ENCODE measurements at places on chromosomes 11 and 22. TPM values are rescaled to one million over a fixed set of nuclear protein-coding genes. Genes with fewer than 3 reads are reported as not detected.

DNA sequence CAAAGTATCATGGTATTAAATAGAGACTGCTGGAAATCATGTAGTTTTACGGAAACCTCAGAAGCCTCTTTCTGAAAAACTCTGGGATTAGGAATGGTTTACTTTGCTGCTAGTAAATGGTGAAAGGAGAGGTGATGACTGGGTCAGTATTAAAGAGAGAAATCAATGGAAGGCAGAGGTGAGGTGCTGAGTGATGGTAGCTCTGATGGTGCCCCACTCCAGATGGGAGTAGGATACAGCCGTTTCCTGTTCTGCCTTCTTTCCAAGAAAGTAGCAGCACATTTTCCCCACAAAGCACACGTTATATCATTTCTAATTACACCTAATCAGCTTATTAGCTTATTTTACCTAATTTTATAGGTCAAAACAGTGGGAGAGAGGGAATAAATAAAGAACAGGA, 267.6 kb upstream of the PITPNB start:
- no peak for DNase-seq

TBX1 gene
- total RNA-seq = 0.37 TPM

GRCh38 chr22:24805790-24806662, at the start of gene SGSM1:
Gene SGSM1, plus strand, starts transcription at chr22:24806211. Its CDS starts 115 bp downstream, at chr22:24806326.
- DNase-seq = peak; percentile 83

F2 gene
- total RNA-seq = not detected

- DNase-seq = no peak
Observed at GRCh38 chr11:71103266-71103665, 149.1 kb downstream of the SHANK2 start.

GRCh38 chr11:102201776-102202175, 91.5 kb downstream of the YAP1 start:
- DNase-seq = no peak

NDUFS8 gene
- 117 TPM for total RNA-seq

DNA sequence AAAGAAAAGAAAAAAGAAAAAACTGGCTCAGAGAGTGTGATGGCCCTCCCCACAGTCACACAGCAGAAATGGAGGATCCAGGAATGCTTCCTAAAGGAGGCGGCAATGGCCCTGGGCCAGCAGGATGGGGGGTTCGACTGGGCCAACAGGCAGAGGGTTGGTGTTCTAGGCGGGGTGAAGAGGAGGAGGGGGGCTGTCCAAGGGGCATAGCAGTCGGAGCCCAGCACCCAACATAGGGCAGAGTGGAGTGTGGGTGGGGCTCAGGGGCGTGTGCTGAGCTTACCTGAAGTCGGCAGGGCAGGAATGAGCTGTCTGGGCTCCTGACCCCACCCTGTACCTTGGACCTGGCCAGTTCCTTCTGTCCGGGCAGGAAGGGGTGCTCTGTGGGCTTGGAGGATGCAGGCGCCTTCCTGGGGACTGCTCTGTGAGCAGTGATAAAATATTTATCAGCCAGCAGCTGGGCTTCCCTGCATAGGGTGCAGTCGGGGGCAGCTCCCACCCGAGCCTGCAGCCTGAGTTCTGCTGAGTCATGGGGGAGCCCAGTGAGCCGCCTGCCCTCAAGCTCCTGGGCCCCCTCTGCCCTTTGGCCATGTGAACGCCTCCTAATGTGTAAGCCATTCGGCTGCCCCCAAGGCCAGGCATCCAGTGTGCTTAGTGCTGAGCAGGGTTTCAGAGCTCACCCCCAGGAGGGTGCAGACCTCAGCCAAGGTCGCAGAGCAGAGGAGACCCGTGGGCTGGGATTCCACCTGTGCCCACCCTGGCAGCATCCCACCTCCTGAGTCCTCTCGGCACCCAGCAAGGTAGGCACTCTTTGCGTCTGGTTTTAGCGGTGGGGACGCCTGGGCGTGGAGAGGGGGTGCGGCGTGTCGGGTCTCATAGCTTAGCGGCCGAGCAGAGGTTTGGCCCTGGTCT, 25.3 kb upstream of the PRR5 start:
- DNase-seq = peak; percentile 49

DNA sequence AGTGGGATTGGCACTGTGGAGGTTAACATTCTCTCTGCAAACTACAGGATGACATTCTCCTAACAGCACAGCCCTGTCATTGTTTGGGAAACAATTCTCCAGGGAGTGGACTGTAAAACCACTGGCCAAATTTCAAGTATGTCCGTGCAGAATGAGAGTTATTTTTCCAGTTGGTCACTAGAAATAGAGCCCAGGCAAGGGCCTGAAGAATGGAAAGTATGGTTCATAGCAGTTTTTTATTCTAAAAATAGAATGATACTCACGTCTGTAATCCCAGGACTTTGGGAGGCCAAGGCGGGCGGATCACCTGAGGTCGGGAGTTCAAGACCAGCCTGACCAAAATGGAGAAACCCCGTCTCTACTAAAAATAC, 39.0 kb upstream of the CD44 start:
- no peak for DNase-seq

DNA sequence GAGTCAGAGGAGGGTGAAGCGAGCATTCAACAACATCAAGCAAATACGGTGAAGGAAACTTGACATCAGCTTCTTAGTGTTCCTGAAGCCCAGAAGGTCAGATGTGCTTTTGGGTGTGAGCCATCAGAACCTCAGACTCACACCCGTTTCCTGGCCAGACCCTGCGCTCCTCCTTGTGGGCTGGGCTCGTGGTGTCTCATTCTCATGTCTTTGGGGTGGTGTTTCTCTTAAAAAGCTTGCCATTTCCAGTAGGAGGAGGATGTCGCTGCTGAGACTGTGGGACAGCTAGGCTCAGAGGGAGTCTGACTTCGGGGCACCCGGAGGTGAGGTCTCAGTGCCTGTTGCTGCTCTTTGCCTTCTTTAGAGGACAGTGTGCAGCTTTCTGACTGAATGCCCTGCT, 24.2 kb downstream of the PPFIBP2 start:
- peak; percentile 52 for DNase-seq

- no peak for DNase-seq
Observed at GRCh38 chr22:19113429-19113828, 8.8 kb downstream of the DGCR2 start.

DRICH1 gene
- total RNA-seq = 0.79 TPM

TRIM49D1 gene
- not detected for total RNA-seq

RTN4RL2 gene
- 1.6 TPM for total RNA-seq

DNA sequence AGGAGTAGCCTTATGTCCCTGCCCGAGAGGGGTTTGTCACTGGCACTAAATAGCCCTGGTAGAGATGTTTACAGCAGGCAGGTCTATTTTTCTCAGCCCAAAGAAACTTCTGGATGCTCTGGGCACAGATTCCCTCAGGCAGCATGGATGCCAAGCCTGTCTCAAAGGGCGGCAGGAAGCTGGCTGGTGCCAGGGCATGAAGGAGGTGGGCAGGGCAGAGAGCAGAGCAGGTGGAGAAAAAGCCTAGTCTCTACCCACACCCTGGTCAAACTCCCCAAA, 4.1 kb upstream of the GAS2L1 start:
- no peak for DNase-seq

- DNase-seq = no peak
Observed at GRCh38 chr11:9132203-9132878, 40.9 kb upstream of the SCUBE2 start.

FAM180B gene
- total RNA-seq = not detected

DNA sequence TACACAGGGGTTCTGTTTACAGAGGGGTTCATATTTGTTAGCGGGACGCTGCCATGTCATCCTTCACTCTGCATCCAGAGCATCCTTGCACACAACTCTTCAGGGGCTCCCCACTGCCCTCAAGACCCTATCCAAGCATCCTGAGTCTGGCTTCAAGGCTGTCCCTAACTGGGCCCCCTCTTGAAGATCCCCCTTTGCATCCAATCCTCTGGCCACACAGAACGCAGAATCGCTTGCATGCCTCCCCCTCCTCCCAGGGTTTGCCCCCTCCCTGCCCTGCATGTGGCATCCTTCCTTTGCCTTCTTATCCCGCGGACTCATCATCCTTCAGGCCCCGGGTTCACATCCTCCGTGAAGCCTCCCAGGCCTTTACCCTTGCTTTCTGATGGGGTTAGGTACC, 18.6 kb downstream of the C1QTNF6 start:
- peak; percentile 21 for DNase-seq

- DNase-seq = no peak
Observed at GRCh38 chr22:42268852-42269410, 1.5 kb downstream of the TCF20 start.

RIC8A gene
- total RNA-seq = 111 TPM

DNA sequence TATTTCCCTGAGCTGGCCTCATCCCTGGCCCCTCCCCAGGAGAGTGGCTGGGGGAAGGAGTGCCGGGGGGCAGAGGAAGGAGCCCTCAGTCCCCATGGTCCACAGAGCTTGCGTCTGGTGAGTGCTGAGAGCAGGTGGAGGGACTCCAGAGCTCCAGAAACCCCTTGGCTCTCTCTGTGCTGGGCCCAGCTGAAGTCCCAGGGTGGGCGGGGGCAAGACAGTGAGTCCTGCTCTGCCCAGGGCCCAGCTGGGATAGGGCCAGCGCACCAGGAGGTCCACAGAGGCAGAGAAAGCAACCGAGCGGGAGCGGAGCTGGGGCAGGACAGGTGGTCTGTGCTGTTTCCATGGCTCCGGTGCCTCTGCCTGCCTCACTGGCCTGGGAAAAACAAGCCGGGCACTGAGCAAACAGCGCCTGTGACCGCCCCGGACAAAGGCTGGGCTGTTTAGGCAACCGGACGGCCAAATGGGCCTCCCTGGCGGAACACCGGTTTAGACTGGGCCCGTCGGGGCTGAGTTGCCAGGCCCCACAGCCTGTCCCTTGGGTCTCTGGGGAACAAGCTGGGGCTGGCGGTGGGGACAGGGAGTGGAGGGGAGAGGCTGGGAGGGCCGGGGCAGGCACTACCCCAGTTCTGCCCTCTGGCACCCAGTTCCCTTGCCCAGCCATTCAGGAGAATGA, 34.1 kb upstream of the WNT7B start:
- peak; percentile 28 for DNase-seq

- no peak for DNase-seq
Observed at GRCh38 chr11:33769542-33769941, 4.8 kb downstream of the FBXO3 start.

DUSP8 gene
- total RNA-seq = 3.4 TPM

- no peak for DNase-seq
Observed at GRCh38 chr22:44604991-44605390, 97.0 kb upstream of the PRR5 start.

DNA sequence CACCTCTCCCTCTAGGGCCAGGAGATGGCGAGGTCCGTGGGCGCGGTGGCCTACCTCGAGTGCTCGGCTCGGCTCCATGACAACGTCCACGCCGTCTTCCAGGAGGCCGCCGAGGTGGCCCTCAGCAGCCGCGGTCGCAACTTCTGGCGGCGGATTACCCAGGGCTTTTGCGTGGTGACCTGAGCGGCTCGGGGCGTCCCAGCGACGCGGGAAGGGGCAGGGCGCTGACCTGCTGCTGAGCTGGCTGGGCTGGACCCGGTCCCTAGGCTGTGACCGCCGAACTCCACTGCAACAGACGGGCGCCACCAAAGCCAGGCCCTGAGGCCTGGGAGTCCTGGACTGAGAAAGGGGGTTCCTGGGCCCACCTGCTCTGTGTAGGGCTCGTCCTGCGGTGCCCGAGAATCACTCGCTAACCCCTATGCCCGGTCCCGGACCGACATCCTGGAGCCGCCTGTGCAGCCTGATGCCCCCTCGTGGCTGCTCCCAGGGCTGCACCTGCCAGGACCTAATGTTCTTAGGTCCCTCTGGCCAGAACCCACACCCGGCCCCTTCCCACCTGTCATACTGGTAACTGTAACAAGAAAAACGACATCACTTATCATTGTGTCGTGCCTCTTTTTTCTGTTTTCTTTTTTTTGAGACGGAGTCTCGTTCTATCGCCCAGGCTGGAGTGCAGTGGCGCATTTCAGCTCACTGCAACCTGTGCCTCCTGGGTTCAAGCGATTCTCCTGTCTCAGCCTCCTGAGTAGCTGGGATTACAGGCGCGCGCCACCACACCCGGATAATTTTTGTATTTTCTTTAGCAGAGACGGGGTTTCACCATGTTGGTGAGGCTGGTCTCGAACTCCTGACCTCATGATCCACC, 15.0 kb downstream of the RHOD start:
- peak; percentile 85 for DNase-seq

DTX4 gene
- 0.47 TPM for total RNA-seq

DNA sequence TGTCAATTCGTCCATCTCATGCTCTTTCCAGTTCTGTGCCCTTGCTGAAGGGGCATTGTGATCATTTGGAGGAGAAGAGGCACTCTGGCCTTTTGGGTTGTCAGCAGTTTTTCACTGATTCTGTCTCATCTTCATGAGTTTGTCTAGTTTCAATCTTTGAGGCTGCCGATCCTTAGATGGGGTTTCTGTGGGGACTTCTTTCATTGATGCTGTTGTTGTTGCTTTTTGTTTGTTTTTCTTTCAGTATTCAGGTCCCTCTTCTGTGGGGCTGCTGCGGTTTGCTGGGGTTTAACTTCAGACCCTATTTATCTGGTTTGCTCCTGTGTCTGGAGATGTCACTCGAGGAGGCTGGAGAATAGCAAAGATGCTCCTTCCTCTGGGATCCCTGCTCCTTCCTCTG, 224.3 kb downstream of the JRKL start:
- no peak for DNase-seq

DNA sequence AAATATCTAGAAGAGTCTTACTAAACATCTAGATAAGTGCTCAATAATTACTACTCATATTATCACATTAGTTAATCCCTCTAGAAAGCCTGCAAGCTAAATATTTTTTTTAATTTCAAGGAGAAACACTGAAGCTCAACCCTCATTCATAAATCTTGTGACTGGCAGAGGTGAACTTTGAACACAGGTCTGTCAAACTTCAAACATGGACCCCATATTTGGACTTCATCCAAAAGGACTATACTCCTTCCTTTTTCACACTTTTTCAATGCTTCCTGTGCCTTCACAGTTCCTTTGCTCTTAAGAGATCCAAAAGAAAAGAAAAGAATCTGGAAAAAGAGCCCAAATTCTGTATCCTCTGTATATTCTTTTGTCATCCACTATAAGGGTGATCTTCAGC, 28.3 kb upstream of the OR9G4 start:
- no peak for DNase-seq

PAMR1 gene
- not detected for total RNA-seq

SPI1 gene
- total RNA-seq = 3.5 TPM

KRTAP5-11 gene
- not detected for total RNA-seq

DNA sequence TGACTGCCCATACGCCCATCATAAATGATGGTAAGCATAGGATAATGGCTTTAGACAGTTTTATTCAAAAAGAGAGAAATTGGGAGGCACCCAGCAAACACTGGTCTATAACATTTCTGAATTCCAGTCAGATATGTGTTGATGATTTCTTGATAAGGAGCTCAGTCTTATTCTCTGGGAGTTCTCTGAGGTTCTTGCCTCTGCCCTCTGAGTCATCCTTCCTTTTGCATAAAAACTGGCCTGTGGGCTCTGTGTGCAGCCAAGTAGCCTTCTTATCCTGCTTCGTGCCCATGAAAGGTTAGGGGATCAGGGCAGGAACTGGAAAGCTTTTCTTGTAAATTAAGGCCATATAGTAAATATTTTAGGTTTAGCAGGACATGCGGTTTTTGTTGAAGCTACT, 48.9 kb downstream of the FAR1 start:
- no peak for DNase-seq

PITPNM1 gene
- 125 TPM for total RNA-seq

DBX1 gene
- not detected for total RNA-seq

C11orf16 gene
- total RNA-seq = not detected

GRCh38 chr11:26070714-26071380, 261.1 kb upstream of the ANO3 start:
- DNase-seq = no peak

GRCh38 chr11:128680906-128681305, 13.0 kb upstream of the FLI1 start:
- no peak for DNase-seq

GRCh38 chr22:44711690-44712555, 9.9 kb downstream of the PRR5 start:
- DNase-seq = no peak

- no peak for DNase-seq
Observed at GRCh38 chr11:27228232-27228905, 134.6 kb downstream of the CCDC34 start.

SHISAL1 gene
- total RNA-seq = not detected
